ENCODE measurements at places on chromosomes 6 and 20. TPM values are rescaled to one million over a fixed set of nuclear protein-coding genes. Genes with fewer than 3 reads are reported as not detected.

DNA sequence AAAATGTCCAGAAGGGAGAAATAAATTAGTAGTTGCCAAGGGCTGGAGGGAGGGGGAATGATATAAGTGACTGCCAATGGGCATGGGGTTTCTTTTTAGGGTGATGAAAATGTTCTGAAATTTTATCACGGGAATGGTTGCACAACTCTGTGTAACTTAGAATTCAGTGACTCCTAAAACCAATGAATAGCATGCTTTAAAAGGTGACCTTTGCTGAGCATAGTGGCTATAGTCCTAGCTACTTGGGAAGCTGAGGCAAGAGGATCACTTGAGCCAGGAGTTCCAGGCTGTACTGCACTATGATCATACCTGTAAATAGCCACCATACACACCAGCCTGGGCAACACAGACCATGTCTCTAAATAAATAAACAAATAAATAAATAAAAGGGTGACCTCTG, 109.0 kb downstream of the ATG5 start:
- no peak overlapping the region for H3K4me3 ChIP-seq
- H3K36me3 ChIP-seq, result no peaks in the 10 kb centered on the region
- DNase-seq, result no peak
- H3K27ac ChIP-seq, result no peak overlapping the region
- H3K4me1 ChIP-seq, result 0 out of 2 replicates have a peak, but pooled peaks cover 7% of the 10 kb centered on the region

The ROMO1 gene
- polyA plus RNA-seq, result 881 TPM

The RSPH4A gene
- polyA plus RNA-seq, result 1.0 TPM

DNA sequence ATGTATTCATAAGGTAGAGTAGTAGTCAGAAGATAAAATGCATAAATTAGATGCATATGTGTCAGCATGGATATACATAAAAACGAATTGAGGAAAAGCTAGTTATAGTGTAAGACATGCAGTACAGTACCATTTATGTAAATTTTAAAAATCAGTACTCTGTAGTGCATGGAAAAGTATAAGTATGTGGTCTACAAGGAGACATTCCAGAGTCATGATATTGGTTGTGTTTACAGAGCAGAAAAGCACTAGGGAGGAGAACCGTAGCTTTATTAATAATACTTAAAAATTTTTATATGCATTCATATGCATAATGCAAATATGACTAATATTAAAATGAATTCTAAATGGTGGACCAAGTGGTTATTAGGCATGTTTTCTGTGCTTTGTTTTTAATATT, 220.0 kb downstream of the ZFAND3 start:
- H3K36me3 ChIP-seq, result no peaks in the 10 kb centered on the region
- no peak for DNase-seq
- H3K4me3 ChIP-seq, result no peak overlapping the region
- H3K27ac ChIP-seq, result no peak overlapping the region
- H3K4me1 ChIP-seq, result no peaks in the 10 kb centered on the region

- H3K27me3 ChIP-seq, result no peaks in the 10 kb centered on the region
- no peak overlapping the region for H3K4me3 ChIP-seq
- no peaks in the 10 kb centered on the region for H3K36me3 ChIP-seq
Observed at GRCh38 chr6:170423030-170423429, 116.5 kb downstream of the FAM120B start.

GRCh38 chr6:878179-878578, 185.2 kb upstream of the EXOC2 start:
- no peaks in the 10 kb centered on the region for H3K27me3 ChIP-seq
- no peak for DNase-seq
- no peaks in the 10 kb centered on the region for H3K36me3 ChIP-seq
- H3K27ac ChIP-seq, result no peak overlapping the region

DNA sequence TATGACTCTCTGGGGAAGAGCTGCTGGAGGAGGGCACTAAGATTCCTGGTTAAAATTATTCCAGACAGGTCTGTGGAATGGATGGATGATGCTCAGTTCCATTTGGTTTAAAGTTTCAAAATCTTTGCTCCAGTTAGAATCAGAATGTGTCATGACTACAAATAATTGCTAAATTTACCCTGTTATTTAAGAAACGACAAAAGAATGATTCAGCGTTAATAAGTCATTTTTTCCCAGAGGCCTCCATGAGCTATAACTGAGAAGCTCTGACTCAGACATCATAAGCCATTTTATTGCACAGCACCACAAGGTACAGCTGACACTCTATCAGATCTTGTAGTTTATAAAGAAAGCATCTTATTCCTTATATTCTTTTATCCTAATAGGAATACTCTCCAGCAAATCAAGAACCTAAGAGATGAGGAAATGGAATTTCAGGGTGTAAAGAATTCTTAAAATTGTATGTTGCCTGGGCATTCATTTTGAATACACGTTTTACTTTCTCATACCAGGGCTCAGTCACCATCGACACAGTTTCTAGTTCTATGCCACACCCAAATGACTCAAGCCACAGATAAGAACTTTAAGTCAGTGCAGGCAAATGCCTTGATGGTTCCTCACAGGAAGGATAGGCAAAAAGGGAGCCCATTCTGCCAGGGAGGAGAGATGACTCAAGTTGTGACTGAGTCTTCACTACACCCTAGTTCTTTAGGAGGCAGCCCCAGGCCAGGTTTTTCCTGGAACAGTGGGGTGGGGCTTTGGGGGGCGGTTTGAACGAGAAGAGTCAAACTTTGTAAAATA, 636.0 kb downstream of the MMUT start:
- H3K36me3 ChIP-seq, result no peaks in the 10 kb centered on the region
- H3K27ac ChIP-seq, result no peak overlapping the region
- no peak for DNase-seq
- H3K27me3 ChIP-seq, result no peaks in the 10 kb centered on the region
- H3K4me1 ChIP-seq, result peaks cover 13% of the 10 kb centered on the region
- no peak overlapping the region for H3K4me3 ChIP-seq

DNA sequence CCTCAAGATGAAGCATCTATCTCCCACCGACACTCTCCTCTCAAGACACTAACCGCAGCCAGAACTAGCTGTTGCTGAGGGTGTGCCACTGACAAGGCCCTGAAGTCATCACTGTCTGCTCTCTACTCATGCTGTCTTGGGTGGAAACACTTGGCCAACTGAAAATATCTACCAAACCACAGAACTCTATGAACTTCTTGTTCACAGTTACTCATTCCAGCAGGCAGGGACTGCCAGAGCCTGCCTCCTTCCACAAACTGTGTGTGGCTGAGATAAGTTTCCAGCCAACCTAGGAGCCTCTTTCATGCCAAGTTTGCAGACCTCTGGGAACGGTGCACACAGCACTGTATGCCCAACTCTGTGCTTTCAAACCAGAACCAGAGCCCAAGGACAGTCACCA, 45.5 kb upstream of the NXT1 start:
- H3K4me3 ChIP-seq, result no peak overlapping the region
- H3K27me3 ChIP-seq, result no peaks in the 10 kb centered on the region
- H3K4me1 ChIP-seq, result no peaks in the 10 kb centered on the region
- H3K36me3 ChIP-seq, result no peaks in the 10 kb centered on the region
- no peak for DNase-seq

DNA sequence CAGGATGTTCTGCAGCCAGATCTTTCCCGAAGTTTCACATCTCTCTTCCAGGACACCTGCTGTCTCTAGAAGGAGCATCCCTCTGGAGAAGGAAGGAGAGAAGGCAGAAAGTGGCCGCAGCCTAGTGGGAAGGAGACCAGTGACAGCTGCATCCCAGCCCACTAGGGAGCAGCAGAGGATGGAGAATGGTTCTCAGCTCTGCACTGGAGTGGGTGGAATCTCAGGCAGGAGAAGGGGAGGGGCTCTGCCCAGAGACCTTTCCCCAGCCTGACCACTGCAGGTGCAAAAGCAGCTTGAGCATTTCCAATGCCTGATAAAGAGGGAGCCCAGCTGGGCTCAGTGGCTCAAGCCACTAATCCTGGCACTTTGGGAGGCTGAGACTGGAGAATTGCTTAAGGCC, 32.3 kb downstream of the NCR2 start:
- peaks cover 16% of the 10 kb centered on the region for H3K4me1 ChIP-seq
- H3K4me3 ChIP-seq, result no peak overlapping the region
- no peak overlapping the region for H3K27ac ChIP-seq
- DNase-seq, result peak; percentile 92
- H3K27me3 ChIP-seq, result peaks cover 53% of the 10 kb centered on the region

DNA sequence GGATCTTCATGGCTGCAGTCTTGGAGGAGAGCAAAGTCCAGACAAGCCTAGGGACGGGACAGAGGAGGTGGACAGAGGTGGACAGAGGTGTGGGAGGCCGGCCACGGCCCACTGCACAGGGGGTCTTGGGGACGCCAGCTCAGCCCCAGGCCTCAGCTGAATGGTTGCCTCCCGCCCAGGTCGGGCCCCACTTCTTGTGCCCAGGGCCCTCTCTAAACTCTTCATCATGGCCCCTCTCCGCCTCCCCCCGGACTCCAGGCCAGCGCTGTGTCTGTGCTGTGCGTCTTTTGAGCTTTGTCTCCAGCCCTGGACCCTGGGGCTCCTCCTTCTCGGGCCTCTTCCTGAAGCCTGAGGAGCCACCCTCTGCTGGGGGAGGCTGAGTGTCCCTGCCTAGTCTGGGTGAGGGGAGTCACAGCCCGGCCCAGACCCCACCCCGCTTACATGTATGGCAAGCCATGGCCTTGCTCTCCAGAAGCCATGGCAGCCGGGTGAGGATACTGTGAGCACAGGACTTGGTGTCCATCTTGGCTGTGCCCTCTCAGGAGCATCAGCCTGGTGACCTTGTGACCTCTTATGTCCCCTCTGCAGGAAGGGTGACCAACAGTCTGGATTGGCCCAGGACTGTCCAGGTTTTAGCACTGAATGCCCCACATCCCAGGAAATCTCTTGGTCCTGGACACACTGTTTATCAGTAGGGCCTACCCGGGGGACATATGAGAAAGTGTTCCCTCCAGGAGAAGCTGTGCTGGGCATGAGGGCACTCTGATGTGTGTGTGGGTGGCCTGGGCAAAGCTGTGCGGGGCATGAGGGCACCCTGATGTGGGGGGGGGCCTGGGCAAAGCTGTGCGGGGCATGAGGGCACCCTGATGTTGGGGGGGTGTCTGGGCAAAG, 9.4 kb upstream of the NPBWR2 start:
- no peak overlapping the region for H3K4me3 ChIP-seq
- H3K27me3 ChIP-seq, result no peaks in the 10 kb centered on the region
- no peaks in the 10 kb centered on the region for H3K4me1 ChIP-seq
- no peak overlapping the region for H3K27ac ChIP-seq
- DNase-seq, result peak; percentile 0

GRCh38 chr6:113595911-113596376, 261.2 kb upstream of the MARCKS start:
- H3K4me3 ChIP-seq, result no peak overlapping the region
- H3K36me3 ChIP-seq, result peaks cover 5% of the 10 kb centered on the region
- no peak for DNase-seq

DNA sequence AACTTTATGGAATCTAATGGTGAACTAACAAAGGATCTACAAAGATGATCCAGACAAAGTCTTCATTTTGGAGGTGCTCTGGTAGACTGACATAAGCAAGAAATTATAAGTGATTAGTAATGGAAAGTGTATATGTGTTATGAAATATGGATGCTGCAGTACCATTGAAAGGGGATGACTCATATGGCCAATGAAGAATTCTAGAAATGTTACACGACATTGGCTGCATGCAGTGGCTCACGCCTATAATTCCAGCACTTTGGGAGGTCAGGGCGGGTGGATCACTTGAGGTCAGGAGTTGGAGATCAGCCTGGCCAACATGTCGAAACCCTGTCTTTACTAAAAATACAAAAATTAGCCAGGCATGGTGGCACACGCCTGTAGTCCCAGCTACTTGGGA, 23.5 kb downstream of the CFAP206 start:
- H3K4me3 ChIP-seq, result no peak overlapping the region
- H3K4me1 ChIP-seq, result no peaks in the 10 kb centered on the region

The AHI1 gene
- polyA plus RNA-seq, result 52.4 TPM

GRCh38 chr20:38337561-38338140, 8.6 kb upstream of the LBP start:
- H3K27ac ChIP-seq, result no peak overlapping the region
- DNase-seq, result peak; percentile 96
- H3K36me3 ChIP-seq, result no peaks in the 10 kb centered on the region
- no peak overlapping the region for H3K4me3 ChIP-seq

GRCh38 chr6:33975661-33976436, 170.0 kb downstream of the GRM4 start:
- H3K4me3 ChIP-seq, result peak overlapping the region; percentile 75
- peaks cover 28% of the 10 kb centered on the region for H3K27me3 ChIP-seq
- H3K27ac ChIP-seq, result no peak overlapping the region
- DNase-seq, result peak; percentile 84
- H3K4me1 ChIP-seq, result peaks cover 9% of the 10 kb centered on the region

The SMLR1 gene
- not detected for polyA plus RNA-seq

The C4B gene
- 0.19 TPM for polyA plus RNA-seq

GRCh38 chr6:46773201-46773855, 19.9 kb upstream of the MEP1A start:
- no peaks in the 10 kb centered on the region for H3K4me1 ChIP-seq
- no peak overlapping the region for H3K4me3 ChIP-seq
- H3K27ac ChIP-seq, result no peak overlapping the region
- no peaks in the 10 kb centered on the region for H3K36me3 ChIP-seq
- H3K27me3 ChIP-seq, result no peaks in the 10 kb centered on the region

The WFDC5 gene
- not detected for polyA plus RNA-seq

The ID1 gene
- 224 TPM for polyA plus RNA-seq

GRCh38 chr20:15866916-15867730, 706.1 kb downstream of the KIF16B start:
- H3K27ac ChIP-seq, result no peak overlapping the region
- DNase-seq, result no peak
- H3K27me3 ChIP-seq, result no peaks in the 10 kb centered on the region
- no peaks in the 10 kb centered on the region for H3K36me3 ChIP-seq
- no peaks in the 10 kb centered on the region for H3K4me1 ChIP-seq

DNA sequence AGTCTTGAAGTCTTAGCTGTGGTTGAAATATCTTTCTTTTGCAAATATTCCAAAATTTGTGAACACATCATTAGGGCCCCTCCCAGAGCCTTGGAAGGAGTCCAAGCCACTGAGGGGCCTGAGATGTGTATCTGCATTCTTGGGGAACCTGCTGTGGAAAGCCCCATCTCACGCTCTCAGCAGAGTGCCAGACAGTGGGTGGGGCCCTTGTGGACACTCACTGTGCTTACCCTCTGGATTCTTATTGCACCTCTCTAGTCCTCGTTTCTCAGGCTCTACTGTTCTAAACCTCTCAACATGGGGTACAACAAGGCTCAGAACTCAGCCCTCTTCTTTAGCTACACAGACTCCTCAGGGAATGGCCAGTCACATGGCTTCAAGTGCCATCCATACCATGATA, 416.2 kb upstream of the CDH4 start:
- no peak overlapping the region for H3K4me3 ChIP-seq
- no peak overlapping the region for H3K27ac ChIP-seq
- peaks cover 8% of the 10 kb centered on the region for H3K4me1 ChIP-seq
- DNase-seq, result no peak

The TPMT gene
- polyA plus RNA-seq, result 15.5 TPM

DNA sequence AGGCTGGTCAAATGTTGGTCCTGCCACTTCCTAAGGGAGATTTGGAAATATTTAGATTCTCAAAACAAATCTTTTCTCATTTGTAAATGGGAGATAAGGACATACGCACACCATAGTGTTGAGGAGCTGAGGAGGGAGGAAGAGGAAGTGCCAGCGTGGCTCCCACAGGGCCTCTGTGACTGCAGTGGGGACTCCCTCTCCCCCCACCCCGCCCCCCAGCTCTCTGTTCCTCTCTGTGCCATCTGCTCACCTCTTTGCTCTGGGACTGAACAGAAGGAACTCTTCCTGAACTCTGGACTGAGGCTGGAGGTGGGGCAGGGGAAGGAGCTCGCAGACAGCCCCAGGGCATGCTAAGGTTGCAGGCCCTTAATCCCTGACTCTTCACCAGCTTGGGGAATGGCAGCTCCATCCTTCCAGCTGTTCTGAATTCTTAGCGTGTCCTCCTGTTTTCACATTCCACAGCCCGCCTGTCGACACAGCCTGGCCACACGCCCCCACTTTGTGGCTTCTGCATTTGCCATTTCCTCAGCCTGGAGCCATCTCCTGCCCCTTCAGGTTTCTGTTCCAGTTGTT, 11.4 kb downstream of the DDX27 start:
- H3K27ac ChIP-seq, result no peak overlapping the region
- H3K4me1 ChIP-seq, result no peaks in the 10 kb centered on the region
- no peak for DNase-seq
- H3K36me3 ChIP-seq, result peaks cover 33% of the 10 kb centered on the region
- H3K27me3 ChIP-seq, result no peaks in the 10 kb centered on the region

Measured in GM23338 (cell line).